ENCODE measurements at places on chromosomes 6 and 20.

DNA sequence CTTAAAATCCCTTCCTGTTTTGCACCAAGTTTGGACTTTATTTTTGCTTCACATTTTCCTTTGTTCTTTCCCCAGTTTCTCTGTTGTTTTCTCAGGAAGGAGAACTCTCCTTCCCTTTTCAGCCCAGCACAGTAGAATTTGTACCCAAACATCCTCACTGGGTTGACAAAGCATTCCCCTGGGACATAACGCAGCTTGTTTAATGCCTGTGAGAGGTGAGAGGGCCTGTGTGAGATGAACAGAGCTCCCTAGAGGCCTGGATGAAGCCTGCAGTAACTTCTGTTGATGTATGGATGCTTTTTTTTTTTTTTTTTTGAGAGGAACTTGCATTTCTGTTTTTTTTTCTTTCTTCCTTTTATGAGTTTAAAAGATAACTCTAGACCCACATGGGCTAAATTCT, 104.9 kb upstream of the SLC22A23 start:
- no peak for DNase-seq

GRCh38 chr6:144335311-144335861, 50.3 kb downstream of the UTRN start:
- DNase-seq = no peak

GRCh38 chr6:34225551-34225950, 11.1 kb upstream of the HMGA1 start:
- DNase-seq = no peak

GRCh38 chr20:49762940-49763766, 49.5 kb upstream of the B4GALT5 start:
- no peak for DNase-seq

- DNase-seq = no peak
Measured at GRCh38 chr20:42978184-42978974, 211.3 kb downstream of the PTPRT start.

DNA sequence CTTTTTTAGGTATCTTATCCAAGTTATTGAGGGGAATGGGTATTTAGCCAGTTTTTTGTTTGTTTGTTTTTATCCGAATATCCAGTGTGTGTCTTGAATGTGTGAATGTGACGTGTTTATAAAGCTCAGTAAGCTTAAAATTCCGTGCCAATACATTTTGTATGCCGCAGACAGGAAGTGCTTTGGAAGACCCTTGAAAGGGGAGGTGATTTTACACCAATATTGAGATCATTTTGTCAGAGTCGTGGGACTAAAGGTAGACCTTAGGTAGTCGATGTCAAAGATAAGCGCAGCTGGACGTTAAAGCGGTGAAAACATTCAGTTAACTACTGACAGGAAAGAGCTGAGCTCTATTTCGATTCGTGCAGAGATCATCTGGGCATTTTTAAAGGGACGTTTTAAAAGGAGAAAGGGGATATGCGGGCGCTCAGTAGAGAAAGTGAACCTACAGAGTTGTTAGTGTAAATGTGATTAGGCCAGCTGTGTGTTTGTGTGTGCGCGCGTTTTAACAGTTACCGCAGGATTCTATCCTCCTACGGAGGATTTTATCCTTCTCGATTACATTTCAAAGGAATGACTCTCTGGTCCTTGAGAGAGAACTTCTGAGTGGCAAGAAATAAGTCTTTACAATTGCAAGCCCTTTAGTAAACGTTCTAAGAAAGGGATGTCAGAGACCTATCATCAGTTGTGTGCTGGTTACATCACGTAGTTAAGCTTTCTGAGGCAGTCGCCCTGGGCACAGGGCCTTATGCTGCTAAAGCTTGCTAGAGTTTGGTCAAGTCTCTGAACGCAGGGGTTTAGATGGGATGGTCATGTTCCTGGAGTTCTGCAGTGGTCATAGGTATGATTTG, 625 bp upstream of the ECHDC1 start:
- no peak for DNase-seq

DNA sequence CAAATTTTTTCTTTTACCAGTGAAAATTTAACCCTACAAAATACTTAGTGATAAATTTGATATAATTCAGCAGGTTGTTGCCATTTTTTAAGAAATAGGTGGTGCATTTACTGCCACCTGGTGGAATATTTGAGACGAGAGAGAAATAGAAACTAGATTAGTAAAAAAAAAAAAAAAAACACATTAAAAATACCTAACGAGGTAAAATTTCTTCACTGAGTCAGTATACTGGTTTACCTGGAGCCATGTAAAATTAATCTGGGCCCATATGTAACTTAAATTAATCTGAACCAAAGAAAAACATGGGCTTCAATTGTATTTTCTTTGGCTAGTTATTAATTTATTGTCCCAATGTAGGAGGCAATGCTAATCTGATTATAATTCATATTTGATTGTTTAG, 520.8 kb downstream of the EPM2A start:
- no peak for DNase-seq

- no peak for DNase-seq
Measured at GRCh38 chr6:75940564-75940963, 131.9 kb downstream of the IMPG1 start.

DNA sequence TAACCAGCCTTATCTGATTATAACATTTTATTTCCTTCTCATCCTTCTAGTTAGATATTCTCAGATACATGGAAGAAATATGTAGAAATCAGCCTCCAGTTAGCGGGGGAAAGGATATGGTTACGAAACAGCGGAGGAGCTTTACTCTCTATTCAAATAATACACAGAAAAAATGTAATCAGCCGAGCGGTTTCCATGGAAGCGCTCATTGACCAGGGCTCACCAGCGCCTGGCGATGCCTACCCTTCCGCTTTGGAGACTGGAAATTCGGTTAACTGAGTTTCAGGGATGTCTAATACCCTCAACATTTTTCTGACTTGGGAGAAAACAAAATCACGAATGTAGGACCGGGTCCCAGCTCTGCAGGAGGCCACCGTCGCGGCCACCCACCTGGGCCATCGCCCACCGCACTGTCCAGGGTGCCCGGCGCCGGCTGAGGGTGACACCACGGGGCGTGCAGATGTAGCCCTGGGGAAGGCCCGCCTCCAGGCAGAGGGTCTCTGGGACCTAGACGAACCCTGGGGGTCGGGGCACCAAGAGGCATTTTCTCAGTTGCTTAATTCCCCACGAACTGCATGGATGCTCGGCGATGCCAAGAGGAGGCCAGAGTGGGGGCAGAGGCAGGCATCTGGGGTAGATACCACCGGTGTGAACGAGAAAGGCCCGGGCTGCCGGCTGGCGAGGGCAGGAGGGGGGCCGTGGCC, 1.7 kb downstream of the PRR18 start:
- DNase-seq = no peak

GRCh38 chr6:72640615-72640930, 18.7 kb downstream of the KCNQ5 start:
- no peak for DNase-seq

- DNase-seq = peak; percentile 16
Measured at GRCh38 chr6:1311400-1312202, at the start of gene FOXQ1. Gene FOXQ1, plus strand, starts transcription at chr6:1312098. Its CDS starts 607 bp downstream, at chr6:1312705.

DNA sequence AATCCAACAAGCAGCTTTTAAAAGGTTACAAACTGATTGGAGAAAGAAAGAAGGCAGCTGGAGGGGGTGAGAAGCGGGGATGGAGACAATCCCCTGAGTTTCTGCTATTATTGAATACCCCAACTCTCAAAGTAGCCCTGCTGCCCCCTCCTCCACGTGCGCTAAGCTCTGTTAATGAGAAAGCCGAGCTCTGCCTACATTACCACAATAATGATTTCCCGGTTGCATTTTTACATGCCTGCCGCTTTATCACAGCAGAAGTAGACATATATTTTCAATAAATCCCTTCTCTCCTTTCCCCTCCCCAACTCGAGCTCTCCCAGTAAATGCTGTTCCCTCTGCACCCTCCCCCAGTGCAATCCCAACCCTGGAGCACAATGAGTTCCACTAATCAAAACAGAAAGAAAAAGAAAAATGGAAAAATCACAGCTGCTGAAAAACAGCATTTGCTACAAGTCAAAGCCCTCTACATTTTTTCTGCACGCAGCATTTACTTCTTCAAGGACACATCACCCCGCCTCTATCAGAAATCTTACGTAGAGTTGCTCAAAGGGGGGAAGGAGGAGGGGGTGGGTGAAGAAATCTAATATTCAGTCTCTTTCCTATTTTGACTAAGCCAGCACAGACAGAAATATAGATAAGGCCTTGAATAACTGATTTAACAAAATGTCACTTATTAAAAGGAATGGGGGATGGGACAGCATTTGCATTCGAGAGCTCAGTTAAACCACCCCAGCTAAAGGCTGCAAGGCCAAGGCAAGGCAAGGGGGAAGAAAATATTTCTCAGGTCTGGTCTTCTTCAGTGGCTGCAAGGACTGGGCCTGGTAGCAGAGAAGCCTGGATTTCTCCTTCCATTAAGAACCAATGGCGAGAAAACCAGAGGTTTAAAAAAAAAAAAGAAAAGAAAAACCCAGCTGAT, 10.7 kb downstream of the TRERF1 start:
- DNase-seq = no peak

DNA sequence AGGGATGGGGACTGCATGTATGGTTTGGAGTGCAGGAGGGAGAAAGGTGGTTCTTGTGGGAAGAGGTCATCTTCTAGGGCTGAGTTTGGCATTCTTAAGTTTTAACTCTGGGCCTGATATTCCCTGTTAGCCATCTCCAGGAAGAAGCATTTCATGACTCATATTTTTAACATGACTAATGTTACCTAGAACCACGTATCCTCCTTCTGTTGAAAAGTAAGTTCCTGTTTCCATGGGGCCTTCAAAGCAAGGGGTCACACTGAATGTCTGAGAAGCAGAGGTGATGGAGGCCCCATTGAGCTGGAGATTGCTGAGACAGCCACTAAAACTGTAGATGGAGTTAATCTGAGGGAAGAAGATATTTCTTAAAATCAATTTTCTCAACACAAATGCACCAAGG, 30.2 kb downstream of the FAM229B start:
- no peak for DNase-seq

DNA sequence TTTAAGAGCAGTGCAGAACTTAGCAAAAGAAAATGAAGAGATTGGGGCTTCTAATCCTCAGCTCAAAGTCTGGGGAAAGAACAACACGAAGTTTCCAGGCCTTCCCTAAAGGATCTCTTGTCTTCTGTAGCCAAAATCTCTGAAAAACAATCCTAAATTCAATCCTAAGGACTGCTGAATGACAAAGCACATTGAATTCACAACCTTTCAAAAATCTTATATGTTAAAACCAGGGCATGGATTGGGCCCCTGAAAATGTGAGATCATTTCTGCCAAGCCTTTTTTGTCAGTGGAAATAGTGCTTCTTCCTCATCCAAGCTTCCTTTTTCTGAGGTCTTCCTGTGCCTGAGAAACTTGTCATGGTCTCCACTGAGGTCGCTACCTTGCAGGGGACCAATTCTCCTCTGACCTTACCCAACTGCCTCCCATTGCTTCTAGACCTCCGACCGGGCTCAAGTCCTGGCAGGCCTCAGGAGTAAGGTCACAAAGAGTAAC, 126.2 kb upstream of the ARID1B start:
- DNase-seq = no peak

- no peak for DNase-seq
Measured at GRCh38 chr6:154969796-154970195, 25.3 kb upstream of the TIAM2 start.

DNA sequence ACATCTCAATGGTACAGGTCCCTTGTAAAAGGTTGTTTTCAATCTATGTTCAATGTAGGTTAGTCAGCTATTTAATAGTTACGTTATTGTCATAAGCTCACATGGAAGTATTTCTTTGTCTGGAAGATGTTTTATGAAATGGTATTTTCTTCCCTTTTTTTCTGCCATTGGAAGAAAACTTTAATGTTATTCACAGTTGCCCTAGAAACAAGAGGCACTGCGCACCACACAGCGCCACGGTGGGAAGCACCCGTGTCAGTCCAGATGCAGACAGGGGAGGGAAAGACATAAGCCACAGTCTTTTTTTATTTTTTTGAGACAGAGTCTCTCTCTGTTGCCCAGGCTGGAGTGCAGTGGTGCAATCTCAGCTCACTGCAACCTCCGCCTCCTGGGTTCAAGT, 82.1 kb downstream of the GCNT2 start:
- no peak for DNase-seq

GRCh38 chr20:50930139-50930975, 880 bp downstream of the ADNP start:
- DNase-seq = no peak

DNA sequence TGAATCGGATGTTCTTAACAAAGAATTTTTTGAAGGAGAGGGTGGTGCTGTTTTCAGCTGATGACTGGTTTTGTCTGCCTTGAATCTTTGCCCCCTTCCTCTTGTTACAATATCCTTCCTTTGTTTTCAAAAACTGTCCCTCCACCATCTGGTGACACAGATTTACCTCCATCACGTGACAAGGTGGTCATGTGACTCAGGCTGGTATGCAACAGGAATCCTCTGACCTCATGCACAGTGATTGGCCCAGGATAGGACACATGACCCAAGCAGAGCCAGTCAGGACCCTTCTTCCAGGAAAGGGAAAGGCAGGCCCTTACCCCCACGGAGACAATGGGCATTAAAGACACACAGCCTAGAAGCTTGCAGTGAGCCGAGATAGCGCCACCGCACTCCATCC, 84.7 kb upstream of the MC3R start:
- no peak for DNase-seq

DNA sequence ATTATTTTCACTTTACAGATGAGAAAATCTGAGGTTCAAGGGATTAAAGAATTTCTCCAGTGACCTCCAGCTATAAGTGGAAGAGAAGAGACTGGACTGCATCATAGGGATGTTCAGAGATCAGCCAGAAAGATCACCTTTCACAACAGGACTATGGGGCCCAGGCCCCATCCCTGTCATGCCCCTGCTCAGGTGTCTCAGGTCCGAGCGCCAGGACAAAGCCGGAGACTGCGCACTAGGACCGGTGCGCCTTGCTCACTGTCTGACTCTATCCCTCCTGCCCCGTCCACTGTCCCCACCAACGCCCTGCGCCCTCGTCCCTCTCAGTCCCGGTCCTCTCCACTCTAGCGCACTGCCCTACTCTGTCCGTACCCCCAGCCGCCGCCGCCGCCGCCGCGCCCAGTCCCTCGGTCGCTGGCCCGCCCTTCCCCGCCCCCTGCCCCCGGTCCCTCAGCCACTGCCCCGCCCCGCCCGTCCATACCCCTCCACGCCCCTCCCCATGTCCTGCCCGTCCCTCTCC, 521 bp upstream of the RAD21L1 start:
- DNase-seq = no peak

GRCh38 chr6:52138284-52138683, 47.9 kb upstream of the IL17A start:
- no peak for DNase-seq

GRCh38 chr20:49672096-49672664, 41.5 kb downstream of the B4GALT5 start:
- no peak for DNase-seq
